ENCODE measurements at places on chromosomes 1 and 21. TPM values are rescaled to one million over a fixed set of nuclear protein-coding genes. Genes with fewer than 3 reads are reported as not detected.
A peak's percentile ranks its signal among the peaks of the same experiment; 100 is the strongest.

DNA sequence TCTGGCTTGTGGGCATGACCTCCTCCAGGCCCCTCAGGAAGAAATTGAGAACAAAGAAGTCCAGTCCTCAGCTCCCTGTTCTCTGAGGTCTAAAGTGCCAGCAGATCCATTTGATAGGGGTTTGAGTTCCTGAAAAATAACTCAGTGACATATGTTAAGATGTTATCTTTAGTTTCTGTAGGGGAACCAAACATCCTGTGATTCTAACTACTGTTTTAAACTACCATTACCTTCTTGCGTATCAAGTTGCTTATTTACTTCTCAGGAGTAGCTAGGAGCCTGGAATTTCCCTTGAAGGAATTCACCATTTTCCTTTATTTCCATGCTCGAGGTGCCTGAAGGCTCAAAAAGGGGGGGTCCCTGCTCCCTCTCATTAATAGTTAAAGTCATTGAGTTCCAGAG is 18.8 kb upstream of the LIN9 start:
- no peak for DNase-seq
- no peak overlapping the region for H3K4me3 ChIP-seq
- H3K27me3 ChIP-seq: no peaks in the 10 kb centered on the region
- H3K4me1 ChIP-seq: no peaks in the 10 kb centered on the region
- no peaks in the 10 kb centered on the region for H3K36me3 ChIP-seq

- H3K4me3 ChIP-seq: no peak overlapping the region
- H3K27ac ChIP-seq: no peak overlapping the region
- no peaks in the 10 kb centered on the region for H3K36me3 ChIP-seq
- no peaks in the 10 kb centered on the region for H3K4me1 ChIP-seq
- no peaks in the 10 kb centered on the region for H3K27me3 ChIP-seq
Measured at GRCh38 chr21:40640266-40640789, 206.6 kb downstream of the DSCAM start.

CELA3A gene
- polyA plus RNA-seq: 0.25 TPM

GUCA2B gene
- polyA plus RNA-seq: 72.5 TPM

DNA sequence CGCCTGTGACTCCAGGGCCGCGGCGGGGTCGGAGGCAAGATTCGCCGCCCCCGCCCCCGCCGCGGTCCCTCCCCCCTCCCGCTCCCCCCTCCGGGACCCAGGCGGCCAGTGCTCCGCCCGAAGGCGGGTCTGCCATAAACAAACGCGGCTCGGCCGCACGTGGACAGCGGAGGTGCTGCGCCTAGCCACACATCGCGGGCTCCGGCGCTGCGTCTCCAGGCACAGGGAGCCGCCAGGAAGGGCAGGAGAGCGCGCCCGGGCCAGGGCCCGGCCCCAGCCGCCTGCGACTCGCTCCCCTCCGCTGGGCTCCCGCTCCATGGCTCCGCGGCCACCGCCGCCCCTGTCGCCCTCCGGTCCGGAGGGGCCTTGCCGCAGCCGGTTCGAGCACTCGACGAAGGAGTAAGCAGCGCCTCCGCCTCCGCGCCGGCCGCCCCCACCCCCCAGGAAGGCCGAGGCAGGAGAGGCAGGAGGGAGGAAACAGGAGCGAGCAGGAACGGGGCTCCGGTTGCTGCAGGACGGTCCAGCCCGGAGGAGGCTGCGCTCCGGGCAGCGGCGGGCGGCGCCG is at the start of gene SIM2:
SIM2 (plus strand) TSS at position 135 of the 565 bp plus-strand sequence. CDS start 632 bp downstream, outside the sequence.
- no peak for DNase-seq
- no peaks in the 10 kb centered on the region for H3K36me3 ChIP-seq
- H3K27me3 ChIP-seq: peaks cover 99% of the 10 kb centered on the region
- no peak within 1 kb of the TSS for H3K4me3 ChIP-seq
- H3K4me1 ChIP-seq: peaks cover 13% of the 10 kb centered on the region

DNA sequence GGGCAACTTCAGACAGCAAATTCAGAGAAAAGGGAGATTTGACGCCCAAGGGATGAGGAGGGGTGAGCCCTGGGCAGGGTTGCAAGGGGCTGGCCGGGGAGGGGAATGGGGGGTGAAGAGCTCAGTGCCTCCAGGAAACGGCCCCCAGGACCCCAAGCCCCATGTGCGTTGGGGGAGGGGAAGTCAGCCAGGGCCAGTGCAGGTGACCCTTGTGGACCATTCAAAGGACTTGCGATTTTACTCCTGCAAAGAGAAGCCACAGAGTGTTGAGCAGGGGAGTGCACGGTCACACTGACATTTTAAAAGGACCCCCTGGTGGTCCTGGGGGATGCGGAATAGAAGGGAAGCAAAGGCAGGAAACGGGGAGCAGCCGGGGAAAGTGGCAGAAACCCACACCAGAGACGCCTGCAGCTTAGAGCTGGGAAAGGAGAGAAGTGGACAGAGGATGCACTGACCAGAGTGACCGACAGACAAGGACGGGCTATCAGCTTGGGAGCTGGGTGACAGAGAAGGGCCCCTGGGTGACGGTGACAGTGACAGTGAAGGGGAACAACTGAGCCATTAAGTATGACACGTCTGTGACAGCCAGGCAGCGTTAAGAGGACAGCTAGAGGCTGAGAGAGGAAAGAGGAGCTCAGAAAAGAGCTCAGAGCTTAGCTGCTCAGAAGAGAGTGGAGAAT is 54.0 kb upstream of the TMEM51 start:
- no peak overlapping the region for H3K27ac ChIP-seq
- H3K4me1 ChIP-seq: no peaks in the 10 kb centered on the region
- H3K4me3 ChIP-seq: no peak overlapping the region
- peaks cover 15% of the 10 kb centered on the region for H3K27me3 ChIP-seq

- H3K27ac ChIP-seq: no peak overlapping the region
- H3K4me3 ChIP-seq: no peak overlapping the region
- peaks cover 16% of the 10 kb centered on the region for H3K4me1 ChIP-seq
- H3K27me3 ChIP-seq: no peaks in the 10 kb centered on the region
Measured at GRCh38 chr1:230120921-230121381, 53.9 kb downstream of the GALNT2 start.

- peaks cover 15% of the 10 kb centered on the region for H3K4me1 ChIP-seq
- DNase-seq: peak; percentile 9
- H3K27me3 ChIP-seq: no peaks in the 10 kb centered on the region
- no peak overlapping the region for H3K4me3 ChIP-seq
- no peaks in the 10 kb centered on the region for H3K36me3 ChIP-seq
Measured at GRCh38 chr1:20100632-20101355, 18.5 kb downstream of the PLA2G2D start.

DNA sequence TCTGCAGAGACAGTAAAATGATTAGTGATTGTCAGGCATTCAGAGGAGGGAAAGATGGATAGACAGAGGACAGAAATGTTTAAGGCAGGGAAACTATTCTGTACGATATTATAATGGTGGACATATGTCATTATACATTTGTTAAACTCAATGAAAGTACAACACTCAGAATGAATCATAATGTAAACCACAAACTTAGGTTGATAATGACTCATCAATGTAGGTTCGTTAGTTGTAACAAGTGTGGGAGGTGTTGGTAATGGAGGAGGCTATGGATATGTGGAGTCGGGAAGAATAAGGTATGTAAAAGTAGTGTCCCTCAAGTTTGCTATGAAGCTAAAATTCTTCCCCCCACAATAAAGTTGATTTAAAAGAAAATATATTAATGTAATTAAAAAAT is 455.0 kb downstream of the BRINP3 start:
- H3K36me3 ChIP-seq: no peaks in the 10 kb centered on the region
- DNase-seq: no peak
- no peaks in the 10 kb centered on the region for H3K27me3 ChIP-seq
- no peaks in the 10 kb centered on the region for H3K4me1 ChIP-seq

- H3K27ac ChIP-seq: no peak overlapping the region
- no peak overlapping the region for H3K4me3 ChIP-seq
- no peak for DNase-seq
- H3K36me3 ChIP-seq: no peaks in the 10 kb centered on the region
- no peaks in the 10 kb centered on the region for H3K27me3 ChIP-seq
Measured at GRCh38 chr1:59055908-59056719, 240.8 kb upstream of the FGGY start.

SPRR2G gene
- polyA plus RNA-seq: not detected

DNA sequence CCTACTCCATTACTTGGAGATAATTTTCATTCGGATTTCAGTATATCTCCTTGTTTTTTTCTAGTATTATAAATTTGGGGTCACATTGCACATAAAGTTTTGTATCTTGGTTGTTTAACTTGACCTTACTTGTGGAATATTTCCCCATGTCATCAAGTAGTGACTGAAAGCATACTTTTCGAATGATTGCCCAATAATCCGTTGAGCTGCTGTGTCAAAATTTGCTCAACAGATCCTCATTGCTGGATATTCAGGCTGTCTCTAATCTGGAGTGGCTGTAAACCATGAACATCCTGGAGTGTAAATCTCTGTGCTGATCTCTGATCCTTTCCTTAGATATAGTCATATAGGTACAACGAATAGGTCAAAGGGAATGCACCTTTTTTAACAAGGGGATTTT is 4.9 kb downstream of the NIPAL3 start:
- DNase-seq: no peak
- H3K4me1 ChIP-seq: peaks cover 20% of the 10 kb centered on the region
- H3K4me3 ChIP-seq: no peak overlapping the region
- H3K27me3 ChIP-seq: no peaks in the 10 kb centered on the region

CTBS gene
- 26.5 TPM for polyA plus RNA-seq

GRCh38 chr1:233667741-233668140 is 53.8 kb downstream of the KCNK1 start:
- peaks cover 2% of the 10 kb centered on the region for H3K4me1 ChIP-seq
- no peak for DNase-seq
- H3K4me3 ChIP-seq: no peak overlapping the region
- peaks cover 2% of the 10 kb centered on the region for H3K36me3 ChIP-seq

DNA sequence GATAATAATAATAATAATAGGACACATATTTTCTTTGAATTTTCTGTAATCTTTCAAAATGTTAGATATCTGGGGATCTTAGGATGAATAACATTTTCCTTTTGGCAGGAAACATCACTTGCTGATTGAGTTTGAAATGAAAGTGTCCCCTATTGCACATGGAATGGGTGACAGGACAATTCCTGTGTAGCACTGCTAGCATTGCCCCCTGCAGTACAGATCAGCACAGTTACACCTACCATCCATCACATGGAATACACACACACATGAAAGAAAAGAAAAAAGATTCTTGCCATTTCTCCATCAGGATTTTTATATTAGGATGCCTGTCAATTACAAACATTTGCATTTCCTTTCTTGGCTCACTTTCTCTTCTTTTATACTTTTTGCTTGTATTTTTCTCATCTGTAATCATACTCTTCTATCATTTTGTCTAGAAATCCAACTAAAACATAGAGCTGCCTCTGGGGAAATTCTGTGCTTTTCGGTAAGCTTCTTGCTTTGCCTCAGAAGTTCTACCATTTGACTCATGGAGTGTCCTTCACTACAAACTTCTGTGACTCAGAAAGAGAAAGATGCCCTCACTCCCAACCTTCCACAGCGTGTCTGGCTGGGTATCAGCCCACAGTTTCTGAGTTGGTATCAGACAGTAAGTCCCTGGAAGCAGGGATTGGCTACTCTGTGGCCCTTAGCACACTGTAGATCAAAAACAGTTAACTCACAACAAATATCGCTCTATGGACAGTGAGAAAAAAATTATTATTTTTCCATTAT is 641.2 kb downstream of the PTPRC start:
- H3K27ac ChIP-seq: no peak overlapping the region
- no peaks in the 10 kb centered on the region for H3K27me3 ChIP-seq
- no peak for DNase-seq
- H3K36me3 ChIP-seq: no peaks in the 10 kb centered on the region
- no peak overlapping the region for H3K4me3 ChIP-seq
- no peaks in the 10 kb centered on the region for H3K4me1 ChIP-seq

DNA sequence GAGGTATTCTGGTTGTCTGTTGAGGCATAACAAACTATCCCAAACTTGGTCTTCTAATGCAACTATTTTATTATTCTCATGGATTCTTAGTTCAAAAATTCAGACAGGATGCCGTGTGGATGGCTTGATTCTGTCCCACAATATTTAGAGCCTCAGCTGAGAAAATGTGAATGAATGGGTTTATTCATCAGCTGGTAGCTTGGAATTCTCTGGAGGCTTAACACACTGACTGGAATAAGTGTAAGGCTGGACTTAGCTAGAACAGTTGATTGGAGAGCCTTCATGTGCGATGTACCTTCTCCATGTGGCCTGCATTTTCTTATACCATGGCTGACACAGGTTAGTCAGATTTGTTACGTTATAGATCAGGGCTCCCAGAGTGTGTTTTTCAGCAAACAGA is 30.8 kb downstream of the TNNI3K start:
- no peak overlapping the region for H3K4me3 ChIP-seq
- DNase-seq: no peak
- H3K27me3 ChIP-seq: no peaks in the 10 kb centered on the region
- peaks cover 2% of the 10 kb centered on the region for H3K4me1 ChIP-seq

DNA sequence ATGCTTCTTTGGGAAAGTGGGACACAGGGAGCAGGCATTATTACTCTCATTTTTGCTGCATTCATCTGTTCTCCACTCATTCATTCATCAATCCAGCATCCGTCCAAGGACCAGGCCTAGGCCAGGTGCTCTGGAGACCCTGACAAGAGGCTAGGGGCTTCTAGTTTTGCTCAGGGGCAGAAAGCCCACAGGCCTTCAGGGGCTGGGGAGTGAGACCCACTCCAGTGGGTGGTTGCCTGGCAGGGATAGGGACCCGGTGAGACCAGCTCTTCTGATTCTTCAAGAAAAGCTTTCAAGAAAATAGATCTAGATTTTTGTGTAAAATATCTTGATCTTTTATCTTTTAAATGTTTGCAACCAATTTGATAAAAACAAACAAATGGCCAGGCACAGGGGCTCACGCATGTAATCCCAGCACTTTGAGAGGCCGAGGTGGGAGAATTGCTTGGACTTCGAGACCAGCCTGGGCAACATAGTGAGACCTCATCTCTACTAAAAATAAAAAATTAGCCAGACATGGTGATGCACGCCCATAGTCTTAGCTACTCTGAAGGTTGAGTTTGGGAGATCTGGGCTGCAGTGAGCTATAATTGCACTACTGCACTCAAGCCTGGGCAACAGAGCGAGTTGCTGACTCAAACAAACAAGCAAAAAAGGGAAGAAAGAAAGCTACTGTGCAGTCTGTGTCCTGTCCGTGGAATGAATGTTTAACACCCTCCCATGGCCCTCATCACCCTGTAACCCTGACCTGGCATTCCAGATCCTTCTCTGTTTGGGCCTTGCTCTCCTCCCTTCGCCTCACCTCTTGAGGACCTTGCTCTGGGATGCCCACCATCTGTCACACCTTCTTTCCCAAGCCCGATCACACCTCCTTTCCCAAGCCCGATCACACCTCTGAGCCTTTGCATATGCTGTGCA is 17.3 kb upstream of the LRP8 start:
- no peak overlapping the region for H3K27ac ChIP-seq
- no peaks in the 10 kb centered on the region for H3K36me3 ChIP-seq
- peaks cover 2% of the 10 kb centered on the region for H3K4me1 ChIP-seq
- H3K27me3 ChIP-seq: no peaks in the 10 kb centered on the region
- H3K4me3 ChIP-seq: no peak overlapping the region

Data from large intestine (tissue), 12 donors.